ENCODE measurements at places on chromosomes 2 and 18.
A peak's percentile ranks its signal among the peaks of the same experiment; 100 is the strongest.

GRCh38 chr18:57574866-57575265 lies 11.6 kb downstream of the FECH start:
- DNase-seq: no peak

DNA sequence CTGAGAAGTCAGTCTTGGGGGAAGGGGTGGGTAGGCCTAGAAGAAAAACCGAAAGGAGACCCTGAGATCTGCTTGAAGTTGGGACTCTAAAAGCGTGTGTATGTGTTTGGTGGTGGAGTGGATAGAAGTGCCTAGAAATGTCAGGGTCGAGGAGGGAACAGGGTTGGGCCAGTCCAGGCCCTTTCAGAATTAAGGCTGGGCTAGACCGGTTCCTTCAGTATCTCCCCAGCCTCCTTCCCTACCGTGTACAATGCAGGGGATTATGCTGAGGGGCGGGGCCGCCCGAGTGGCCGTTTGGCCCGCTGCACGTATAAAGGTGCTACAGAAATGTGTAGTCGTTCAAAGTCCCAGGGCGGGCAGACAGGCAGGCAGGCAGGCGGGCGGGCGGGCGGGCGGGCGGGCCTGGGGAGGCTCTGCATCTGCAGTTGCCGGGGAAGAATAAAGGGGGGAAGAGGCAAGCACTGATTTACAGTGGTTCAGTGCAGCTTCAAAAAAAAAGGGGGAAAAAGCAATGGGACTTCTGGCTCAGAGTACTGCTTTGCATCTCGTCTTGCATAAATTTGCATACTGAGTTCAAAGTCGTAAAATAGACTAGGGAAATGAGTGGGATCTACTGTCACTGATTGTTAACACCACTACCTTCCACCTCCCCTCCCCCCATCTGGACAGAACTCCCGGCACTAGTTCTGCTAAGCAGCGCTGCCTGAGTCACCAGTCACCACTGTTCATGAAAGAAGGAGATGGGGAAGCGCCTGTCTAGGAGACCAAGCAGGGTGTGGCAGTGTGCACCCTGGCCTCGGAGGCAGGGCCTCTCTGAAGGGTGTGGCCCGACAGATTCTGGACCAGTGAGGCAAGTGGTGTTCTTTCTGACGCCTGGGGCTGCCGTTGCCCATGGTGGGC lies 3.6 kb downstream of the IGFBP2 start:
- DNase-seq: no peak

DNA sequence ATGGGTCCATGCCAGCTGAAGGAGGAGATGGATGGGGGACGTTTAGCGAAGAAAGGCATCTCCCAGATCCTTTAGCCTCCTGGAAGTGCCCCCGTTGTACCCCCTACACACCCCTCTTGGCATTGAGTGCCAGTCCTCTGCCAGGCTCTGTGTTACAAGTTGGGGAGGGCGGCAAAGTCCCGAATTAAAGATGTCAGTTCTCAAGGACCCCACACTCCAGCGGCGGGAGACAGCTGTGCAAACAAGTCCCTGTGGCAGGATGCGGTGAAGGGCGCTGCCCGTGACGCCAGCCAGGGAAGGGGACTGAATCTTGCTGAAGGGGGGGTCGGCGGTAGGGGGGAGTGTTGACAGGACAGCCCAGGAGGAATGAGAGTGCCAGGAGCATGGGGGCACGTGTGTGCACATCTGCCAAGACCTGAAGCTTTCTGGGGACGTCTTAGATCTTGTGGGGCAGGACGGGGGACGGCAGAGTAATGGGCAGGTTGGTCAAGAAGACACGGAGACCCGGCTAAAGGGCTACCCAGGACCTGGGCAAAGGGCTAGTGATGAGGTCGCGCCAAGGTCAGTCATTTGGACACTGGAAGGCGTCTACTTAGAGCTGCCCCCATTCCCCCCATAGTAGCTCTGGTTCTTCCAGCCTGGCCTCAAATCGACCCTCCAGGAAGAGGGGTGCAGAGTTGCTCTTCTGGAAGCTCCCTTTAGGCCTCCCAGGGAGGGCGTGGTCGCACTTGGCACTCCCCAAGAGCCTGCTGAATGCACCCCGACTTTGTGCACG lies 2.8 kb upstream of the CTDSP1 start:
- DNase-seq: peak; percentile 72

GRCh38 chr2:173048522-173048896 lies 27.1 kb upstream of the MAP3K20 start:
- no peak for DNase-seq

GRCh38 chr18:31241425-31241824 lies 76.5 kb upstream of the DSG1 start:
- no peak for DNase-seq

DNA sequence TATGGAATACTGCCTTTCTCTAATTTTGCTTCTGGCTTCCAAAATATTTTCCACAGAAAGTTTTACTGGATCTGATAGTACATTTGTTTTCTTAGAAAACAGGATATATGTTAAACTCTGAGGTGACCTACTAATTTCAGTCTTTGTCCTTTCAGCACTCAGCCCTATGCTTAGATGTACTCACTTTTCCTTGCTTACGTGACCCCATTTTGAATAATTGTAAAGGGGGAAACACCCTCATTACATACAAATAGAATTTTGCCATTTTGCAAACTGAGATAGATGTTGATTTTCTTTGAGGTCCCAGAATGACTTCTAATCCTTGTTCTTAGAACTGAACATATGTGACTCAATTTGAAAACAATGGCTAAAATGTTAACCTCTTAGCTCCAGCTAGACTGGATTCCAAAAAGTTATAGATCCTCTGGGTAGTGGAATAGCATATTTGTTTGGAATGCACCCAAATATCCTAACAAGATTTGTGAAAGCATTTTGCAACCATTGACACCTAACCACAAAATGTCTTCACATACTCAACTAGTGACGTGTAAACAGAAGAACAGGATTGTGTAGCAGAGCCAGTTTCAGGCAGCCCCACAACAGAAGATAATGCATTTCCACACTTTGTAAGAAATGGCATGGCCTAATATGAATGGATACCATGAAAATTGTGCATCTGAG lies 44.8 kb upstream of the EHBP1 start:
- DNase-seq: no peak

- no peak for DNase-seq
Observed at GRCh38 chr18:26863122-26863879, 2.2 kb downstream of the AQP4 start.

- DNase-seq: no peak
Observed at GRCh38 chr18:34807106-34807796, 97.2 kb downstream of the DTNA start.

DNA sequence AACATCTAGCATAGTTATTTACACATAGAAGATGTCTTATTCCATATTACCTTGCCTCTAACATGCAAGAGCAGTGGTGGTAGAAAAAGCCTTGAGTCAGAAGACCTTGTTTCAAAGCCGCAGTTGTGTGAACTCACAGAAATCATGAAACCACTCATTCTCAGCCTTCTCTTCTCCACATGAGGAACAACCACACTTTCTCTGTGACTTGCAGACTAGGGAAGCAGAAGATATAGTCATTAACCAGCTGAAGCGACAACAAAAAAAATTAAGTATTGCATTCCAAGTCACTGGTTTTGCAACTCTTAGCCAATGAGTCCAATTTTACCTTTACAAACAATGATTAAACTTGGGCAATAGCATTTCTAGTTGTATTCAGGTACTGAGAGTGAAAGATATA lies 19.0 kb downstream of the TWSG1 start:
- no peak for DNase-seq

DNA sequence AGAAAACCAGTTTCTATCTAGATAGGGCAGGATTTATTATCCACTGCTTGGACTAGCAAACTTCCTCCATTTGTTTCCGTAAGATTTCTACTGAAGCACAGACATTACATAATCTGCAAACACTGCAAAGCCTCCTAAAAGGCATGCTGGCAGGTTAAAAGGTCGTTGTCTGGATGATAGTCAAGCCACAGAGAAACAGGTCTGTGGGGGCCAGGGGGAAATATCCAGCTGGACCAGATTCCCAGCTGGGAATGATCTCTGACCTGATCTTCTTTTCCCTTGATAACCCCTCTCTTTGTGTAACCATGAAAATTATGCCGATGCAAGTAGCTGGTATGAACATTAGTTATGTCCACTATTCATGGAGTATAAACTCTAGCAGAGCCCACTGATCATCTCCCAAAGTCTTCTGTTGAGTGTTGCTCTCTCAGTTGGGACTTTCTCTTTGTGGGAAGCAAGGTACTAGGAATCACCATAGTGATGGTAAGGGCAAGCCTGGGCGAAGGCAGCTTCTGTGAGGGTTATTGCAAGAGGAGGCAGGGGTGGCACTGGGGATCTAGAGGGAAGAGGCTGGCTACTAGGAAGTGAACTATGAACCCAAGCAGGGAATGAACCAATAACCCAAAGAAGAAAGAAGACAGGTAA lies 61.3 kb downstream of the GDF7 start:
- DNase-seq: no peak

DNA sequence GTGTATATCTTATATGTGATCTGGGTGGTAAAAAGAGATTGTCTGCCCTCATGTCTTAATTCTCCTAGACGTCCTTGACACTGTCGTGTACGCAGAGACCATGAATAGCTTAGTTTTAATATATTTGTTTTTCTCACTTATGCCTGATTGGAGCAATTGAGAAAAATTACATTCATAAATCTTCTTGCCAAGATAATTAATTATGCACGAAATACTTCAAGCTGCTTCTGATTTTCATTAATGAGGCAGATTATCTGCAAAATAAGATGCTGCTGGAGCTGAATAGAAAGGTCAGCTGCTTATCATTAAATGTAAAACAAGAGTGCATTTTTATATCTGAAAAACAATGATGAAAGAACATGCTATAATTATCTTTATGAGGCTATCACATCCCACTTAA lies 95.9 kb downstream of the CCDC141 start:
- no peak for DNase-seq

DNA sequence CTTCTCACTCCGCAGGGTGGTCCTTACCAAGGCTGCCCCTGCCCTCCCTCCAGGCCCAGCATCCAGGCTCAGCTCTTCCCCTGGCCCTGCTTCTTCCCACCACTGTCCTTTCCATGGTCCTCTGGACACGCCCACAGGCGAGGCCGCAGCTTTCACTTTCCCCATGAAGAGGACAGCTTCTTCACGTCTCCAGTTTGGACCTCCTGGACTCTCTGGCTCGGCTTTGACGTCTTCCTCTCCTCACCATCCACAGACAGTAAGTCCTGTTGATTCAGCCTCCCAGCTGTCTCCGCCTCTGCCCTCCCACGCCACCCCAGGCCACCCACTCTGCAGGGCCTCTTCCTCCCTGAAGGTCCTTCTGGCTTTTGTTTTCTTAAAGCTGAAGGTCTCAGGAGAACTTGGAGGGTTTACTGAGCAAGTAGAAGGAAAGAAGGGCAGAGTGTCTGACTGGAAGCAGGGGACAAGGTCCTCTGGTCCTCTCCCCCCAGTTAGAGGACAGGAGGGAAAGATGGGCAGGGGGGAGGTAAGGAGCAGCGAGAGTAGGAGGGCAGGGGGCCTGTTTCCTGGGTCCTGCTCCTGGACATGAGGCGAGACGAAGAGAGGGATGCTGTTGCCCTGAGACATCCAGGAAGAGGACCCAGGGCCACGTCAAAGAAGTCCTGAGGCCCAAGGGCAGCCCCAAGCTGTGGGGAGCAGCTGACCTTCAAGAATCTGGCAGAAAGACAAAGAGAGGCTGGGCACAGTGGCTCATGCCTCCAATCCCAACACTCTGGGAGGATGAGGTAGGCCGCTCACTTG lies 24.7 kb upstream of the NMUR1 start:
- DNase-seq: no peak

DNA sequence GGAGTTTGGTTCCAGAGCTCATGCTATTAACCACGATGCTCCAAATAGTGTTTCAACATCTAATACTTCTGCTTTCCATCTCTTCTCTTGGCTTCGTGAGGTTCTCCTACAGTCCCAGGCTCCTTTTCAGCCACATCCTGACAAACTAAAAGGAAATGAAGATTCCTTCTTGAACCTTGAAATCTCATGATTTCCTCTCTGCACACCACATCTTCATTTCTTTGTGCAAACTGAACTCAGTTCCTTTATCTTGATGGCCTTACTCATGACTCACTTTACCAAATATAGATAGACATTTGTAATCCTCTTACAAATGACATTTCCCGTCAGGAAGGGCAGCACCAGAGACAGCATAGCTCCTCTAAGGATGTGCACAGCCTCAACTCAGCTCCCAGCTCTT lies 50.0 kb upstream of the ITGA4 start:
- no peak for DNase-seq

GRCh38 chr2:99867770-99868169 lies 274.6 kb downstream of the AFF3 start:
- no peak for DNase-seq

- no peak for DNase-seq
Observed at GRCh38 chr2:10326707-10327594, 24.2 kb downstream of the HPCAL1 start.

DNA sequence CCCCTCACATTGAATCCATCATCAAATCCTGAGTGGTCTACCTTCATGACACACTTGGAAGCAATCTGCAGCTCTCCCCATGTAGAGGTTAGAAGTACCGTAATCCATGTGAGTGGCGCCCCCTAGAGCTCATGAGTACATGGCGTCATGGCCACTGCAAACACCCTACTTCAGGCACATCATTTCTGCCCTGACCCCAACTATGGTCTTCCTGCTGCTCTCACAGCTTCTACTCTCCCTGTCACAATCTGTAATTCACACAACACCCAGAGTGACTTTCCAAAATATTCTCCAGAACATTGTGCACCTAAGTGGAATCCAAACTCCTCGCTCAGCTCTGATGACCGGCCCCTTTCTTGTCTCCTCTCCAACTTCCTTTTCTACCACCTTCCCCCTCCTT lies 141.9 kb downstream of the ANKRD44 start:
- peak; percentile 55 for DNase-seq

DNA sequence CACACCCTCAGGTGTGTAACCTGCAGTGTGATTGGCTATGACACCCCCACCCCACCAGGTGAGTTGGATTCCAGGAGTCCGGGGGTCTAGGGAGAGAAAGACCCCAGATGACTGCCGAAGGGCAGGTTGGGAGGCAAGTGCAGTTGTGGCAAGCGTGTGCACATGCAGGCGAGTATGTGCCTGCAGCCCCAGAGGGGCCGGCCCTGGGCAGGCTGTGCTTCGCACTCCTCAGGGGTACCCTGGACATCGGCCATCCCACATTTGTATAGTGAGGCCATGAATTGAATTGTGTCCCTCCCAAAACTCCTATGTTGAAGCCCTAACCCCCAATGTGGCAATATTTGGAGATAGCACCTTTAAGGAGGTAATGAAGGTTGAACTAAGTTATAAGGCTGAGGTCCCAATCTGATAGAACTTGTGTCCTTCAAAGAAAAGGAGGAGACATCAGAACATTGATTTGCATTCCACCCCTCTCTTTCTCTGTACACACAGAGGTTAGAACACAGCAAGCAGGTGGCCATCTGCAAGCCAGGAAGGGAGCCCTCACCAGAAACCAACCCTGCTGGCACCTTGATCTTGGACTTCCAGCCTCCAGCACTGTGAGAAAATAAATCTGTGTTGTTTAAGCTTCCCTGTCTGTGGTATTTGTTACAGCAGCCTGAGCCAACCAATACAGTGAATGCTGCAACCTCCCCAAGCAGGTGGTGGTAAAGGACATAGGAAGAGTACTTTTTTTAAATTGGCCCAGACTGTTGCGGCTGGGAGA lies 241.8 kb downstream of the TFCP2L1 start:
- DNase-seq: no peak

Measured in T-helper 2 cell (primary cell).